ENCODE measurements at places on chromosomes 4 and X. TPM values are rescaled to one million over a fixed set of nuclear protein-coding genes. Genes with fewer than 3 reads are reported as not detected.

DNA sequence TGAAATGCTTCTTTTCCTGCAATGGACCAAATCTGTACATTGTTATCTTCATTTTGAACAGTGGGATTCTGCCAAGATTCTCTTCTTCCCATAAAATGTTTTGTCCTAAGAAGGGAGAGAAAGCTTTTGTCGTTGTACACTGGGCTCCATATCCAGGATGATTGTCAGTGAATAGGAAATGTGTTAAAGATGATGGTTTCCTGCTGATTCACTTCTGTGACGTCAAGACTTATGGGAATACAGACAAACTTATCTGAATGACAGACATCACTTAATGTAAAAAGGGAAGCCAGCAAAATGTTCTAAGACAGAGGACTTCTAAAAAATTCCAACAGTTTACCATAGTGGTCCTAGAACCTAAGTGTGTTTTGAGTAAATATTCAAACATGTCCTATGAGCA lies 53.7 kb upstream of the HPF1 start:
- no peak overlapping the region for H3K4me3 ChIP-seq
- H3K36me3 ChIP-seq = no peaks in the 10 kb centered on the region
- DNase-seq = no peak
- no peaks in the 10 kb centered on the region for H3K4me1 ChIP-seq
- peaks cover 9% of the 10 kb centered on the region for H3K27me3 ChIP-seq
- H3K27ac ChIP-seq = no peak overlapping the region

The SSX4 gene
- total RNA-seq = not detected

The LEF1 gene
- 309 TPM for total RNA-seq

DNA sequence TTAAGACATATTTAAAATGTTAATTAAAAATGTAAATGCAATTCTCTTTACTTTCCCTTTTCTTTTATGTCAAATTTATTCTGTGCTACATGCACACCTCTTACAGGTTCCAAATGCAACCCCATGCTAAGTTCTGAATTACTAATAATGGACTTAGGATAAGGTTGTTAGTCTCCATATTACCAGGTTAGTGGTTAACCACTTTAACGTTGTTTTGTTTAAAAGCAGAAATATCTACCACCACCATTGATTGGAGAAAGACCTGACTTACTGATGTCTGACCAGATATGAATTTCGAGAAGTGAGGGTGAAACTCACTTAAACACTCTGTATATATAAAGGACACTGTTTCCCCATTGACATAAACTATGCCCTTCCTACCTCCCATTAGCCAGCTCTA lies 6.9 kb upstream of the TRPC3 start:
- H3K27ac ChIP-seq = no peak overlapping the region
- H3K4me1 ChIP-seq = peaks cover 4% of the 10 kb centered on the region
- H3K27me3 ChIP-seq = peaks cover 39% of the 10 kb centered on the region
- no peaks in the 10 kb centered on the region for H3K36me3 ChIP-seq
